CD4-positive, alpha-beta T cell treated with Interleukin-1 beta for 1 hour (primary cell): ENCODE measurements at places on chromosomes 5 and 9.

DNA sequence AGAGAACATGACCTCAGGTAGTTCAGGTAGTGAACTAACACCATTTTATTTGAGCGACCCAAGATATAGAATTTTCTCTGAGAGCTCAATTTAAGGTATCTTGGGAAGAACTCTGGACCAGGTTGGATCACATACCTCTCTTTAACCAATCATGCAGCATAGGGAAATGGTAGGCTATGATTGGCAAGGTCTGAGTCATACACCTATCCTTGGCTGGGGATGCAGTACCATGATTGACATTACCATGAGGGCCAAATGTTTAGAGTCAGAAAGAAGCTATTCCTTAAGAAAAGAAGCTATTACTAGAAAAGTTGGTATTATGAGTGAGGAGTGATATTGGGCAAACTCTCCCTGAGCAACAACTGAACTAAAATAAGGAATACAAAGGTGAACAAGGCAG, 258.7 kb downstream of the KCTD16 start:
- no peak for DNase-seq

GRCh38 chr5:103589357-103589756, 26.8 kb upstream of the NUDT12 start:
- no peak for DNase-seq

DNA sequence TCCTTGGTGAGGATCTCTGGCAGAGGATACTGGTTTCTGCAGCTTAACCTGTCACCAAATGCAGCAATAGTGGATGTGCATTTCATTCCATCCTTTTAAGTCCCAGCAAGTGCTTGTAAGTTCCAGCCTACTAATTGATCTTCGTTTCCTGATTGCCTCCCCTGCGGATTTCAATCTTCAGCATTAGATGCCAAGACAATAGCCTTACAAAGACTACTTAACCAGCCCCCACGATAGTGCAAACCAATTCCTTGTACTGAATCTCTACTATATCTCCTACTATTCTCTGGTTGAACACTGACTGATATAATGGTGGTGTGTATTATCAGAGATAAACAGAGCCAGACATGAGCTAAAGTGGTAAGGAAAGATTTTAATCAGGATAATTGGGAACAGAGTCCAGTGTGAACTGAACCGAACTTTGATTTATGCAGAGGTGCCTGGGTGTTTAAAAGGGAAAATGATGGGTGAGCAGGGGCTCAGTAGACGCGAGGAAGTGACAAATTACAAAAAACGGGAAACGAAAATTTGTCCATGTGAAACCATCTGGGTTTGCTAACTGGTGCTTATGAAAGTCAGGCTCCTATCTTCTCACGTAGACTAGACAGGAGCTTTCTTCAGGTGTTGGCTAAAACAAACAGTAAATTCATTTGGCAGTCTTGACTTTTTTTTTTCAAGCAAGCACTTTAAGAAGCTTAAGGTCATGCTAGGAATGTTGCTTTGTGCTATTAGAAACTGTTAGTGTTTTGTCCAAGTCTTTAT, 106.9 kb upstream of the ST8SIA4 start:
- no peak for DNase-seq

DNA sequence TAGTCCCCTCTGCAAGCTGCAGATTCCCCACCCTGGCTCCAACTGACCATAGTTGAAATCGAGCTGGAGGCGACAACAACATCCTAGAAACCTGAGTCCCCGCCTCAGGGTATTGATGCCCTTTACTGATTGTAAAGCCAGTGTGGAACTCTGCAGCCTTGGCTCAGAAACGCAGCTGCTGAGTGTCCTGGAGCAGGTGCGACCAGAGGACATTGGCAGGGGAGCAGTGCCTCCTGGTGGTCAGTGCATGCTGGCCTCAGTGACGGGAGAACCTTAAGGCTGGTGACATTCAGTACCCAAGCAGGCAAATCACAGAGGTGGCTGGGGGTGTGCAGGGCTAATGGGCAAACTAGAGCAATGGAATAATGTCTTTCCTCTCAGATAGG, 20.4 kb upstream of the ZNF354B start:
- peak; percentile 54 for DNase-seq

- no peak for DNase-seq
Measured at GRCh38 chr9:72855890-72856523, 96.8 kb downstream of the ALDH1A1 start.

- no peak for DNase-seq
Measured at GRCh38 chr9:14985419-14985818, 75.2 kb upstream of the FREM1 start.

GRCh38 chr9:87381050-87381711, 116.5 kb upstream of the DAPK1 start:
- DNase-seq: no peak

DNA sequence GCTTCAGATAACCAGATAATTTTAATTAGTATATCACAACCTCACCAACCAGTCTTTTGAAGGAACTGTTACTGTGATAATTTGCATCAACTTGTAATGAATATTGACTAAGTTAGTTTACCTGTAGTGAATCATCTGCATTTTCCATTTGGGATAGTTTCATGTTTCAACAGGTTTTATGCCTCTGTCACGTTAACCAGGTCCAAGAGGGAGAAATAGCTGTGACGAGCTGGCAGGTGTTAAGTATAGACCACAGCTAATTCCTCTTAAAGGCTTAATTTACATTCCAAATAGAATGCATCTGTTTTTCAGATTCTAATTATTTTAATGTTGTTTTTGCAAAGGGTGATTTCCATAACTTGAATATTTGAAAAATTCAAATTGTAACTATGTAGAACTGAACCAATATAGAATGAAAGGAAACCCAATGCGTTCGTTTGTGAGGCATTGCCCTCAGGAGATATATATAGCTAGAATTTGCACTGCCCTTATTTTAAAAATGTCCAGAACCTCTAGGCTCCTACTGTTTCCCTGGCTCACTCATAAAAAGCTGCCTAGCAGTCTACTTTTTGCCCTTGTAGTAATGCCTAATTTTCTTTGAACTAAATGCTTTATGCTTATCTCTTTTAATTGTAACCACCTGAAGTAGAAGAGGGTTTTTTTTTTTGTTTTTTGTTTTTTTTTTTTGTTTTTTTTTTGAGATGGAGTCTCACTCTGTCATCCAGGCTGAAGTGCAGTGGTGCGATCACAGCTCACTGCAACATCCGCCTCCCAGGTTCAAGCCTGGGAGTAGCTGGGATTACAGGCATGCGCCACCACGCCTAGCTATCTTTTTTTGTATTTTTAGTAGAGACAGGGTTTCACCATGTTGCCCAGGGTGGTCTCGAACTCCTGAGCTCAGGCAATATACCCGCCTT, 270.5 kb downstream of the SMARCA2 start:
- no peak for DNase-seq

- DNase-seq: no peak
Measured at GRCh38 chr5:53831496-53831895, 271.1 kb downstream of the NDUFS4 start.

DNA sequence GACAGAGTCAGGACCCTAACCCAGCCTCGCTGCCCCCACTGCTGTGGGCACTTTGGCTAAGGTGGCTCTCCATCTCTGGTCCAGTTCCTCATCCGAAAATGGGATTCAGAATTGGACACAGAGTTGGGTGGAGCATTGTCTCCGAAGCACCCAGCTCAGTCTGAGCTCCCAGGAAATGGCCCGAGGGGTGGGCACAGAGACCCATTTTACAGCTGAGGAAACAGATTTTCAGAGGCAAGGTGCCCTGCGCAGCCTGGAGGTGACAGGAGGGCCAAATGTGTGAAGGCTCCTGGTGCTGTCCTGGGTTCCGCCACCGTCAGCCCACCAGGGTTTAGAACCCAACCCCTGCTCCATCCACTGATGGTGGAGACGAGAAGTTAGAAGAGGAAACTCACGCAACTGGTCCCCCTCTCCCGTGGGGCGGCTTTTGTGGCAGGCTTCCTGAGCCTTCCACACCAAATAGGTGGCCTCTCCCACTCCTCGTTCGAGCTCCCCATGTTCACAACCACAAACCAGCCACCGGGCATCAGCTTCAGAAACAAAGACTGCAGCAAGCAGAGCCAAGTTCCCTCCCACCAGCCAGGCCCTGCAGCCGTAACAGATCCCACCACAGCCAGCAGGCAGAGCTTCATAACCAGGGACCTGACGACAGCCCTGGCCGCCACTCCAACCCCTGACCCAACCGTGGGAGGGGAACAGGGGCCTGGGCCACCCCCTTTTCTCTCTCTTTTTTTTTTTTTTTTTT, 90.9 kb upstream of the LMX1B start:
- DNase-seq: no peak

GRCh38 chr5:59368951-59369350, 524.6 kb downstream of the PDE4D start:
- DNase-seq: no peak

- no peak for DNase-seq
Measured at GRCh38 chr9:135127718-135128670, 40.5 kb downstream of the OLFM1 start.

DNA sequence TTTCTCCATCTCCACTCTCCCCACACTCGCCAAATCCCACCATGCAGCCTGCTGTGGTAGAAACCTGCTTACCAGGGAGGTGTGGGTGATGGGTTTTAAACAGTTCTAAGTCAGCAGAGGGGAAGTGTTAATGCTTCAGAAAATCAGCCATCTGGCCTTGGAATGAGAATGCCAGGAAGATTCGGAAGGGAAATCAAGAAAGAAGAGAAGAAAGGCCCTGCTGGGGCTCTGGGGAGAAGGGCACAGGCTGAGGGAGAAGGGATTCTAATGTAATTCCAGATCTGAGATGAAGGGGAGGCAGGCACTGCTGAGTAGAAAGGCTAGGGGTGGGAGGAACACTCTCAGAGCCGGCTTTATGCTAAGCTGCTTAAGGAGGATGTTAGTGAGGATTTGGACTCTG, 434.7 kb upstream of the DMAC1 start:
- DNase-seq: no peak

DNA sequence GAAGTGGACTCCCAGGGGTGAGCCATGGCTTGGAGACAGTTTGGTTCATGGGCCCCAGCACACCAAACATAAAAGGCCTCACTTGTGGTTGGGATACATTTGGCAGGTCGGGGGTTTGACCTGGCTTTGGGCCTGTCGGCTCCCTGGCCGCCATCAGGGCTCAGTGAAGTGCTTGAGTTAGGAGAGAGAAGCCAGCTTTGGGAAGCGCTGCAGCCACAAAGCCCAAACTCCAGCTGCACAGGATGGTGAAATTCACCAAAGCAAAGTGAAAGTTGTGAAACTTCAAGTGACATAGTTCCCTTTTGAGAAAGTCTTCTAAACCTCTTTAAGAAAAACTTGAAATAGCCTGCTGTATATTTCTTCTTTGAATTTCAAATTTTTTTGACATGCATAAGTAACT, 27.5 kb downstream of the SLC46A2 start:
- DNase-seq: peak; percentile 17

GRCh38 chr5:158165647-158166046, 306.7 kb upstream of the CLINT1 start:
- DNase-seq: no peak

DNA sequence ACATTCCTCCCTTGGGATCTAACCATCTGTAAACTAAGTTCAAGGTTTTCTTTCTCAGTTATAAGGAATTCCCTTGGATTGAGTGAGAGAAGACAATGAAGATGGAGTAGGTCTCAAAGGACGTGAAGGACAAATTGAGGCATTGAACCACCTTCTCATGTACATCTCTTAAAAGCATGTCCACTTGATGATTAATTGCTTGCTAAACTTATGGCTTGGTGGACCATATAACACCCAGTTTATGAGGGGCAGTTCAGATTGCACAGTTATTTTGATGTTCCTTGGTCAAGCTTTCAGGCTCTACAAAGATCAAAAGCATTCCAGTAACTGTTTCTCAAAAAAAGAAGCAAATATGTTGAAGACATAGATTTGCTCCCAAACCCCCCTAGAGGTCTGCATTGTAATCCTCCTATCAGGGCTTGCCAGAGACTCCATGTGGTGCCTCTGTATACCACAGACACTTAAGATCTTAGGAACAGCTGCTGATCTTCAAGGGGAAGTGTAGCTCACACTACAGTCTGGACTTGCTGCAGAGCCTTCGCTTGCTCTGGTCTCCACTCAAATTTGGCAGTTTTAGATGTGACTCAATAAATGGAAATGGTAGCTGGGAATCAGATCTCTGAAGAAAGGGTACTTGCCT, 56.9 kb upstream of the ALDH1A1 start:
- no peak for DNase-seq

GRCh38 chr5:142671266-142671665, 14.6 kb downstream of the FGF1 start:
- DNase-seq: no peak

GRCh38 chr5:96288845-96289185, 144.2 kb downstream of the PCSK1 start:
- DNase-seq: no peak

- no peak for DNase-seq
Measured at GRCh38 chr5:52801329-52801728, 13.6 kb downstream of the ITGA1 start.

- DNase-seq: no peak
Measured at GRCh38 chr5:145244251-145244650, 590.9 kb downstream of the PRELID2 start.

DNA sequence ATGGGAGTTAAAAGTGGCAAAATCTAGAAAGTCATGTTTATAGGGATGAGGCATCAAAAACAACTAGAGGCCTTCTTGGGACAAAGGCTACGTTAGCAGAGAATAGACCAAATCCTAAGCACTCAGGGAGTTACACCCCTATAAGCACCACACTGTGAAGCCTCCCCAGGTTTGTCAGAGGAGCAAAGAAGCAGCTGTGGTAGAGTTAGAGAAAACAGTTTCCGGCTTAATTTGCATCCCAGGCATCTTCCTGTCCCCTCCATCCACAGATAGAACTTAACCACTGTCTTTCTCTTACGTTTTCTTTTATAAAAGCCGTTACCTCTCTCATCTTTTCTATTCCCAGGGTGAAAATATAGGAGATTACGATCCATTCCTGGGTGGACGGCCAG, 188.6 kb upstream of the KLF9 start:
- DNase-seq: no peak

DNA sequence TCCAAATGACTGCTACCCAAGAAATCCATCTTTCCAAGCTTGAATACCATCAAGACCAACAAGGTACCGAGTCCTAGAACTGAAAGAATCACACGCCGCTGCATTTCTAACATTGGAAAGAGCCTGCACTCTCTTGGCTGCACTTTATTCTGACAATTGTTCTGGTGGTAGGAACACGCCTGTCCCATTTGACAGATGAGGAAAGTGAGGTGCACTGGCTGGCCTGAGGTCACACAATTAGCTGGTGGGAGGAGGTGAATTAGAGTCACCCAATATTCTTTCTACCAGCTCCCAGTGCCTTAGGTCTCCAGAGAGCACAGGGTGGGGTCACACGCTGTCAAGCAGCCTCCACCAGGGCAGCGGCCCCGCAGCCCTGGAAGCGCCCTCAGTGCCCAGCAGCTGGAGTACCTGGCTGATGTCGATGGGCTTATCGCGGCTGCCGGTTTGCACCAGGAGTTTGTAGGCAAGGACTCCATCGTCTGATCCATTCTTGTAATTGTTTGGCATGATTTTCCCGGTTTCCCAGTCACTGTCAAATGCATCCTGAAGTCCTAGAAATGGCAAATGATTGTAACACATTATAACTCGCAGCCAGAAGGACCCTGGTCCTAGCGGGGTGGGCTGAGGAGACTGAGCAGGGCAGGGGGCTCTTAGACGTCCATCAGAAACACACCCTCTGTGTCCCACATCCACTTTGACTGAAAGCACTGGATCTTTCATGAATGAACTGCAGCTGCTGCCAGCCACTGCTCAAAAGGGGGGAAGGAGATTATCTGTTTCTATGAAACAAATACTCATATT, 55.1 kb downstream of the PTCH1 start:
- no peak for DNase-seq
